T47D (cell line): ENCODE measurements at places on chromosomes 7 and 10.

DNA sequence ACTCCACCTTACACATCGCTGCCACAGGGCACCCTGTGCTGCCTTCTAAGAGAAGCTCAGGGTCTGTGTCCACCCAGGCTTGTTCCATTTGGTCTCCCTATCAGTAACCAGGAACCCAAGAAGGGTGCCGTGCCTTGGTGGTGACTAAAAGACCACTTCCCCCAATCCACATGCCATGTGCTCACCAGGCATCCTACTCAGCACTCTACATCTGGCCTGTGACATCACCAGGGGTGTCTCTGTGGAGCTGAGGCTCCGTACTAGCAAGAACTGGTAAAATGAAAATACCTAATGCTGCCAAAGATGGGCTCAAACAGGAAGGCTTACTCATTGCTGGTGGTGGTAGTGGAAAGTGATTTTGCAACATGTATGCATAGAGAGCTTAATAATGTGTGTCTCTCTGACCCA, 19.0 kb upstream of the C10orf71 start:
- no peak for DNase-seq

DNA sequence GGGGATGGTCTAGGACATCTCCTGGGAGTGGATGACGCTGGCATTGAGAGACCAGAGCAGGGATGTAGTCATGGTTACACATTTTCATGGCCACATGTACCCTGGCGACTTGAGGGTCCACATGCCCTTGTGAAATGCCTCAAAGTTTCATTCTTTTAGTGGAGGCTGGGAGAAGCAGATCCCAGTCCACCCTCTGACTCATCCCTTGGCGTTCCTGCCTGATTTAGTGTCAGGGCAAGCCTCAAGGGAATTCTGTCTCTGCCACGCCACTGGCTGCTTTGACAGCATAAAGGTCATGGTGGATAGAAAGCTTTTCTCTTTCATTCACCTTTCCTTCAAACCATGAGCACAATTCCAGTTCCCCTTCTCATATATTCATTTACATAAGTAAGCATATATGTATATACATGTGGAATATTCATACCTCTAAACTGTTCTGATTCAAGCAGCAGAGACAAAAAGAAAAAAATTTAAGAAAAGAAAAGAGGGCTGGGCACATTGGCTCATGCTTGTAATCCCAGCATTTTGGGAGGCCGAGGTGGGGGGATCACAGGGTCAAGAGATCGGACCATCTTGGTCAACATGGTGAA, 21.8 kb upstream of the KIF5B start:
- DNase-seq, result no peak

GRCh38 chr10:62511656-62512055, 137.5 kb downstream of the ZNF365 start:
- no peak for DNase-seq

DNA sequence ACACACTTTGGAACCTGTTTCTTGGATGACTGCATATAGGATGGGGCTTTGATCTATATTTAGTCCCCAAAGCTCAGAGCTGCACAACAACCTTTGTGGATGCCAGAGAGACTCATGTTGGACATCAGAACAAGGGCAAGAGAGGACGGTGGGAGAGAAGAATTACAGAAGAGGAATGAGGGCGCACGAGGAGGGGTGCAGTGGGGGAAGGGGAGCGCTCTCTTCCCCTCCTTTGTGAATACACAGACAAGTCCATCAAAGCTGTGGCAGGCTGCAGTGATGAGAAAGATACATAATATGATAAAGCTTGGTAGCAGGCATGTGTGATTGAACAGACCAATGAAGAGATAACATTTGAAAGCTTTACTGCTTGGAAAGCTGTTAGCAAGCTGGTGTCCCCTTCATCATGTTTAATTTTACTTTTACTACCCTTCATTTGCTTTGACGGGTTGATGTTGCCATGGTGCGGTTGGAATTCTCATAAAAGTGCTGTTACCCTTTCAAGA, 857.8 kb downstream of the KCNMA1 start:
- DNase-seq, result no peak

- DNase-seq, result no peak
These were observed 11.0 kb downstream of the GHRHR start for GRCh38 chr7:30974605-30975255.

- DNase-seq, result no peak
These were observed 404.3 kb downstream of the SFMBT2 start for GRCh38 chr10:7006566-7006965.

DNA sequence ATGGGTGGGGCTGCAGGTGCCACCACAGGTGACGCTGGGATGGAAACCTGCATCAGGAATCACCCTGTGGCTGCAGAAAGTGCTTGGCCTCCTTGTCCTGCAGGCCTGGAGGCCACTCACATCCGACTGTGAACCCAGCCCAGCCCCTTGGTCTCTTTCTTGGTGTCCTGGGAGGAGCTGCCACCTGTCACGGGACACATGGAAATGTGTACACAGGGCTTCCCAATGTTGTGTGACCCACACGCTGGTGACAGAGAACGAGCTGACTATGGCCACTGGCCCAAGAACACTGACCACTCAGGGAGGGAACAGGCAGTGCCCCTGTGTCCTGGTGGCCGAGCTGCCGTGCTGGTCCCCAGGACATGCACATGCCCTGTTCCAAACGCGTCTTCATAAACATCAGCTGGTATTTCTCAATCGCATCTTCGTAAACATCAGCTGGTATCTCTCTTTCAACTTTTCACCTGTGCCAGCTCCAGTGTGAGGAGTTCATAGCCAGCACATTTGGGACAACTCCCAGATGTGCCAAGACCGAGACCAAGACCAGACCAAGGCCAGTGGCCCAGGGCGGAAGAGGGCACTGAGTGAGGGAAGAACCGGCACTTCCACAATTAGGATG, 57.9 kb upstream of the INPP5A start:
- DNase-seq, result no peak
